ENCODE measurements at places on chromosomes 1 and 21.

GRCh38 chr1:228463009-228463558, 24.1 kb upstream of the RNF187 start:
- DNase-seq: no peak

DNA sequence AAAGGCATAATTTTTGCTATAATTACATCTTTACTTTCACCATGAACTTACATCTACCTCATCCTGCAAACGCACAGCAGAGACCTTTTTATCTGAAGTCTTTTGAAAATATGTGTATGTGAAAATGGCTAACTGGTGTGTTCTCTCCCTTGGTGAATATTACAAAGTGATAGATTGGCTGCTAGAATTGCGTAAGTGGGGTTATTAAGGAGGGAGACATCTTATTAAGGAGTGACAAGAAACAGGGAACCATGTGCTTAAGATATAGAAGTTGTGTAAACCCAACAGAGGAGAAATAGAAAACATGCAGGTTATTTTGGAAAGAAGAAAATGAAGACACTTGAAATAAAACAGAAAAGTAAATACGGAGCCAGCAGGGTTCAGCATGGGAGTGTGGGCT, 7.8 kb downstream of the KCNJ15 start:
- DNase-seq: no peak

DNA sequence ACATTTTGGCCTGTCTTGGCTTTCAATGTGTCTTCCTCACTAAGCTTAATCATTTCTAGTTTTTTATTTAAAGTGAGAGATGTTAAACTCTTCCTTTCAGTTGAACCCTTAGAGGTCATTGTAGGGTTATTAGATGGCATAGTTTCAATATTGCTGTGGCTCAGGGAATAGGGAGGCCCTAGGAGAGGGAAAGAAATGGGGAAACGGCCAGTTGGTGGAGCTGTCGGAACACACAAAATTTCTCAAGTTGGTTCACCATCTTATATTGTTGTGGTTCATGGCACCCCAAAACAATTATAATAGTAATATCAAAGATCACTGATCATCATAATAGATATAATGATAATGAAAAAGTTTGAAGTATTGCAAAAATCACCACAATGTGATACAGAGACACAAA, 31.4 kb upstream of the KAZN start:
- no peak for DNase-seq

GRCh38 chr1:33366762-33367484, 46.0 kb upstream of the A3GALT2 start:
- no peak for DNase-seq

DNA sequence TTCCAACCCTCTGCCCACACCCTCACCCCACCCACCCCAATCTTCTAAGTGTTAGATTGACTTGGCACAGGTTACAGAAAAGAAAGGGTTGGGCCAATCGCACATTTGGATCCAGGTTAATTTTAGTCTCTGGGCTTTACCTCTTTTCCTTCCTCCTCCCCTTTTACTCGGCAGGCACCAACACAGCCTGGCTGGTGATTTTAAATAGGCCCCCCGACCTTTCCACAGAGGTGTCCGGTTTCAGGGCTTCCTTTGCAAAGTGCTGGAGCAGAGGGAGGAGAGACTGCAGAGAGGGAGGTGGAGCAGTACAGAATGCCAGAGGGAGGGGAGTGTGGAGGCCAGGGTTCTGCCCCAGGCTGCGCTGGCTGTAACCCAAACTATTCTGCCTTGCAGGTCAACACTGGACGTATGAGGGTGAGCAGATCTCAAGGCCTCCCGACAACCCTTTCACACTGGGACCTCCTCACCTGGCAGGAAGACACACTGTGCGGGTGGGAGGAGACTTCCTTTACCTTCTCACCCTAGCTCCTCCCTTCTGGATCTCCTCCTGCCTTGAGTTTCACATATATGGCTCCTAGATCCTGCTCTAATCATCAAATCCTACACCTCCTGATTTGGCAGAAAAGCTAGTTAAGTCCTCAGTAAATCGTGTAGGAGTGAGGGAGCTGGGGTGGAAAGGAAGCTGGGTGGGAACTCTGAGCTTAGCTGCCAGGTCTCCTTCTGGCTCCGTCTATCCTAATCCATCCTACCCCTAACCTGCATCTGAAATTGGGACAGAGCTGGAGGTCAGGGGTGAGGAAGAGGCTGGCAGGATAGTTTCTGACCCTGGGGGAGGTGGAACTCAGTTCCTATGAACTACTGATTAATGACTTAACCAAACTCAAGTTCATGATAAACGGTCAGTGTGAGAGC, 2.4 kb downstream of the CA14 start:
- peak; percentile 50 for DNase-seq

DNA sequence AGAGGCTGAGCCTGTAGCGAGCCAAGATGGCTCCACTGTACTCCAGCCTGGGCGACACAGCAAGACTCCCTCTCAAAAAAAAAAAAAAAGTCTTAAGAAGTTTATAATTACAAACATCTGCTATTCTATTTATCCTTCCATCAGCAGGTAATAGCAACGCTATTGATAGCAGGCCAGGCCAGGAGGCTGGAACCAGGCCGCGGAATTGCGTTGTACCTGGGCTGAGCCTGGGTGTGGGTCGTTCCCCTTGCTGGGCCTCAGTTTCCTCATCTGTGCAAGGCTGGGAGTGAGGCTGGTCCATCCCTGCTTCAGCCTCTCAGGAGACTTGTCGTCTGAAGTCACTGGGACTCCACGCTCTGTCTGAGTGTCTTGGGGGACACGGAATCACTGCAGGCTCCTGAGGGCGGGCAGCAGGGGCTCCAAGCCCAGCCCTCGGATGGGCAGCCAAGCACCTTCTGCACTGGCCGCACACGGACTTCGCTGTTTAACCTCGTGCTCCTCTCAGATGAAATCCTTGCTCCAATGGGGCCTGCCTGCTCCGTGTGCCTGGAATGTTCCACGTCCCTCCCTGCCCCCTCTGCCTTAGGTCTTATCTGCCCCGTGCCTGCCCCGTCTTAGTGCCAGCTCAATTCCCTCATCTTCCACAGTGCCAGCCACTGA, 103.9 kb upstream of the C1orf174 start:
- DNase-seq: no peak

- DNase-seq: no peak
Observed at GRCh38 chr1:201883786-201884185, 4.9 kb upstream of the SHISA4 start.

- no peak for DNase-seq
Observed at GRCh38 chr1:95286479-95286878, 52.5 kb downstream of the RWDD3 start.

DNA sequence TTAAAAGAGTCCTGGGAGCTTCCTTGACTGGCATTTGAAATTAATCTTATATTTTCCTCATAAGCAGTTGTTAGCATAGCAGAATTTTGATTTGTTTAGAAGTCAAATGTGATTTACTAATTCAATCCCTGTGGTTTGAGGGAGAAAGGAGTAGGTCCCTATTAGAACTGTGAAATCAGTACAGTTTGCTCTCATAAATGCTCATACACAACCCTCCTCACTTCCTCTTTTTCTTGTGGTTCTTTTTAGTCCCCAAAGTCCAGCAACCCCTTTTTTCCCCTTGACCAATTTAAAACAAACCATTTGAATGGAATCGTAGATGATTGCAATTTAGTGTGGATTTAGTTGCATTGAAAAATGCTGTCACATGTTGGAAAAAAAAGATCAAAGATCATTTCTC, 9.2 kb upstream of the IFI44 start:
- no peak for DNase-seq

- no peak for DNase-seq
Observed at GRCh38 chr21:44712203-44713028, 1.0 kb upstream of the TSPEAR start.

DNA sequence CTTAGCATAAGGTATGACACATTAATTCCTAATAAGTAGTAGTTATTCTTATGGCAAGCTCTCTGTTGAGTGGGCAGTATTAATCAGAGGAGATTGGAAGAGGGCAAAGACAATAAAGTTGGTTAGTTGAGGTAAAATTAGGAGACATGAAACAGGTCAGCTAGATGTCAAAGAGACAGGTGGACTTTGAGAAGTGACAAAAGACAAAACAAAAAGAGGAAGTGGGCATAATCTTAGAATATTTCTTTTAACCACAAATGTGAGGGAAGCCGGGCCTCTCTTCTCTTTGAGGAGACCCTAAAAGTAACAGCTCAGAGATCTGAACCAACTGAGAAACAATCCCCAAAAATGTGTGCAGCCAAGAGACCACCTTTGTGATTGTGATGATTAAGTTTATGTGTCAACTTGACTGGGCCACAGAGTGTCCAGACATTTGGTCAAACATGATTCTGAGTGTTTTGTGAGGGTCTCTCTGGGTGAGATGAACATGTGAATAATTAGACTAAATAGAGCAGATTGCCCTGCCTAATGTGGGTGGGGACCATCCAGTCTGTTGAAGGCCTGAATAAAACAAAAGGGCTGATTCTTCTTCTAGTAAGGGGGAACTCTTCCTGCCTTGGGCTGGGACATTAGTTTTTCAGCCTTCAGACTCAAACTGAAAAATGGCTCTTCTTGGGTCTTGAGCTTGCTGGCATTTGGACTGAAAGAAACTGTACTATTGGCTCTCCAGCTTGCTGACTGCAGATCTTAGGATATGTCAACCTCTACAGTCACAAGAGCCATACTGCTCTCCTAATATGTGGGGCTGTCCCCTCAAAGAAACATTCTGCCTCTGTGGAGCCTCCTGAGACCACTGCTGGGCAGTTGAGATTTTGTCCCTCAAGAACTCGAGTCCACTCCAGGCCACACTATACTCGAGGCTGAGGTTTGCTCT, 40.0 kb downstream of the FCRL5 start:
- no peak for DNase-seq

GRCh38 chr1:225652729-225653462, at the start of gene ENAH:
TSS of gene ENAH (minus strand) at chr1:225653123. CDS start at chr1:225652690, 433 bp downstream.
- DNase-seq: peak; percentile 95

- DNase-seq: no peak
Observed at GRCh38 chr1:18183533-18183932, 75.9 kb downstream of the IGSF21 start.

DNA sequence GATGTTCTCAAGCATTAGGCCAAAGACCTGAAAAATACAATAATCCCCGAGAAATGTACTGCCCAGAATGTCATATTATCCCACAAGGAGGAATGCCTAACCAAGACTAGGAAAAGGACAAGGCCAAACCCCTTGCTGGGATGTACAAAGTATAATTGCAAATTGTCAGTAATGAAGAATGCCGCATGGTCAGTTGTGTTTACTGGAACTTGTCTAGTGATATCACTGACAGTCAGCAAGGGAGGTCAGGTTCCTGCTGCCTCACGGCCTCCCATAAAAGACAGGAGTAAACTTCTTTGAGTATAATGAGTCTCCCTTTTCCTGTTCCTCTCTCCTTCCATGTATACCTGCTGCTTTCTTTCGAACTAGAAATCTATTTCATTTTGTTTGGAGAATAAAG, 222.8 kb downstream of the RHOU start:
- DNase-seq: no peak

DNA sequence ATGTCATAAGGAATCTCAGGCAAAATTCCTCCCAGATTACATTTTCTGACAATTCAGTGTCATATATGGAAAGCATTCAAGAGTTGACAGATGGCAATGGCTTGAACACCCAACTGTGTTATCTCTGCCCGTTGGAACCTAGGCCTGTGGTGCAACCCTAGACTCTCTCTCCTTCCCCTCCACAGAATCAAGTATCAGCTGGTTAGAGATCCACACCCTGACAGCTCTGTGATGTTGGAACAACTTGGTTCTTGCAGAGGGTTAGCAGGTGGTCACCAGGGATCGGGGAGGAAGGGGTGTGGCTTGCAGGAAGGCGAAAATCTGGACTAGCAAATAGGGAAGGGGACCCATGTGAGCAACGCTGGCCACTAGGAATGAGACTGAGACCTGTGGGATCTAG, 26.3 kb downstream of the PCSK9 start:
- no peak for DNase-seq

GRCh38 chr21:20882462-20883407, 115.5 kb upstream of the NCAM2 start:
- peak; percentile 51 for DNase-seq

DNA sequence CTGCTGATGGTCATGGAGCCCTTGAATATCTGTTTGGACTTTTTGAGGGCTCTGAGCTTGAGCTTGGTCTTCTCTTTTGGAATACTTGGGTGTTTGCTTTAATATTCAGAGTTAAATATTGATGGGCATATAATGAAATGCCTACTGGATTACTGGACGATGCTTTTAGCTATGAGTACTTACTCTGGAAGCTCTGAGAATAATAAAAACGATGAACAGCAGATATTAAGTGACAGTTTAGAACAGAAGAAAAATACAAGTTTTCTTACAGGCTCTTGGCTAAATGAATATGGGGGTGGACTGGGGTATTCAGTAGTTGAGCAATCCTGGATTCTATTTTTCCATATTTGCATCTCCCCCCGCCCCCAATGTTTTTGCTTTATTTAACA, 20.7 kb downstream of the GALNT2 start:
- no peak for DNase-seq

DNA sequence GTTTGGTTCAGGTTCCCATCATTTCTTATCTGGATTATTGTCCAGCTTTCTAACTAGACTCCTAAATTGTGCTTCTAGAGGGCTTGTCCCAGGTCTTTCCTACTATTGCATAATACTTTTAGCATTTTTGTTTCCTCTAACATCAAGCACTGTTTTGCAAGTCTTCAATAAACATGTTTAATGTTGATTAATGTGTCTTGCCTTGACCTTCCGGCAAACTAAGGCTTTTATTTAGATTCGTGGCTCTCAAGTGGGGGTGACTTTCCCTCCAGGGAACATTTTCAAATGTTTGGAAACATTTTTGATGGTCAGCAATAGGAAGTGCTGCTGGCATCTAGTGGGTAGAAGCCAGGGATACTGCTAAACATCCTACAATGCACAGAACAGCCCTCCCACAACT, 90.7 kb downstream of the RPE65 start:
- DNase-seq: no peak

GRCh38 chr21:37389456-37389855, 22.9 kb downstream of the DYRK1A start:
- peak; percentile 7 for DNase-seq

DNA sequence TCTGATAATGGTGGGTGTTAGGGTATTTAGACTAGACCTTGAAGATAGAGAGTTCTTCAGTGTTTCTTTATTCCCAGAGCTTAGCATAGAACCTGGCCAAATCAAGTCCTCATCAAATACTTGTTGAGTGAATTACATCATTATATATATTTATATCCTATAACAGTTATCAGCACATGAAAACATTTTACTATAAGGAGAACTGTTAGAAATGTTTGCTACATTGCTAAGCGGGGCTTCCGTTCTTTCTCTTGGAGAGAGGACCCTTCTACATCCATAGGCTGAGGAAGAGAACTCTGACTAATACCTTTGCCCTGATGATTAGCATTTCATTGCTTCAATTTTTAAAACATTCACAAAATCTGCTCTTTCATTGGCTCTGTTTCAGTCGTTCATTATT, 66.5 kb upstream of the NBL1 start:
- no peak for DNase-seq

DNA sequence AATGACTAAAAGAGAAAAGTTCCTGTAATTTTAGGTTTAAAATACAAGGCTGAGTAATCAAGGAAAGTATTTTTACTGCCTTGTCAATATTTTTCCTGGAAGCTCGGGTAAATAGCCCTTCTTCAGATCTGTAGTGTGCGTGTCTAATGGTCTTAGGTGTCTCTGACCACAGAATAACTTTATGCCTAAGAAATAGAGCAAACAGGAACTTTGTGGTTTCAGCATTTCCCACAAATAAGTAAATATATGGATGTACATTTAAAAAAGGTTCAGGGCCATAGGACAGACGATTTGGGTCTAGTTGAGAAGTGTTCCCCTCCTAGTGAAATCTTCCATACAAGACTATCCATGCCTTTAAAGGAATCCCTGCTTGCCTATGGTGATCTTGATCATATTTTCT, 107.0 kb downstream of the ZC3H11B start:
- DNase-seq: peak; percentile 51

- DNase-seq: peak; percentile 67
Observed at GRCh38 chr1:31663622-31664452, 19.2 kb upstream of the PEF1 start.

Data from astrocyte of the hippocampus (primary cell).